Posterior vena cava (tissue), 2 donors: ENCODE measurements at places on chromosomes 16 and 17. TPM values are rescaled to one million over a fixed set of nuclear protein-coding genes. Genes with fewer than 3 reads are reported as not detected.

Gene TNFRSF12A
- total RNA-seq: 156 TPM

Gene CCDC47
- total RNA-seq: 58.5 TPM

- DNase-seq: no peak
Observed at GRCh38 chr17:46039592-46040186, 40.6 kb downstream of the STH start.

DNA sequence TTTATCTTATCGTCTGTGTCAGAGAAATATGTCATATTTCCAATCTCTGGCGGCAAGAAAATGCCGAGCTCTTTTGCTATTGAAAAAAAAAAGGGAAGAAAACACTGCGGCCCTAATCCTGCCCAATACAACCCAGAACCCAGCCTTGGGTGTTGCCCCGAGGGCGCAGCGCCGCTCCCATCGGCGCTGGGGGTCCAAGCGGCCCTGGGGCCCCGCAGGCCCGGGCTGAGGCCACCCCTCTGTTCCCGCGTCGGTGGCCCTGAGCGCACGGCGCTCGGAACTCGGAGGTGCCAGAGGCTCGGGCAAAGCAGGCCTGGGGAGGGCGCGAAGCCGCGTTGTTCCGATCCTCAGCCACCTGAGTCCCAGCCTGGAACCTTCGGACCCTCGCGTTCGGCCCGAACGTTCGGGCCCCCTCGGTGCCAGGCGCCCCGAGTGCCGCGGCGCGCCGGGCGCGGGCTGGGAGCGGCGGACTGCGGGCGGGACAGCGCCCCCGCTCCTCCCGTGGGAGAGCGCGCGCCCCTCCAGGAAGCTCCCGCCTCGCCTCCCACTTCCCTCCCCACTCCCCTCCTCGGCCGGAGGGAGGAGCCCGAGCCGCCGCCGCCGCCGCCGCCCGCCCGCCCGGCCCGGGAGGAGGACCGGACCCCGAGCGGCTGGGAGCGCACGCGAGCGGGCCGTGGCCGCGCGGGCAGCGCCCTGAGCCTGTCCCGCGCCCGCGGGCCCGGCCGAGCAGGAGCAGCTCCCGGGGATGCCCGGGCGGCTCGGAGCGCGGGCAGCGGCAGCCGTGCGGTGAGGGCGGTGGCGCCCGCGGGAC is at the start of gene CPNE2:
Gene CPNE2 (plus strand): TSS at position 609 of the 811 bp plus-strand sequence. CDS start 18,160 bp downstream, outside the sequence.
- no peak for DNase-seq

DNA sequence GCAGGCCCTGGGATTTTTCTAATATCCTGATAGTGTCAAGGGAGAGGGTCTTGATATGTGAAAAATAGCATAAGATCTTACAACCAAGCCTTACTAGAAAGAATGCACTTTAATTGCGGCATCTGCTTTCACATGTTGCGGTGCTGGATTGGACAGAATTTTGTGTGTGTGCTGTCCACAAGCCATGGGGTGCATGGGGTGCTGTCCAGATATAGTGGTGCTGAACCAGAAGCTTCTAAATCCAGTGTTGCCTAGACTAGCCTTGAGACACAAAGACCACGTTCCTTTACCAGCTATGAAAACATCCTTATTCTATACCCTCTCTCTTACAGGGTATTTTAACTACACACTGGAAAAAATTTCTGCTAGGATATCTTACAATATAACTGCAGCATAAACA is 244.0 kb downstream of the TMEM114 start:
- no peak for DNase-seq

DNA sequence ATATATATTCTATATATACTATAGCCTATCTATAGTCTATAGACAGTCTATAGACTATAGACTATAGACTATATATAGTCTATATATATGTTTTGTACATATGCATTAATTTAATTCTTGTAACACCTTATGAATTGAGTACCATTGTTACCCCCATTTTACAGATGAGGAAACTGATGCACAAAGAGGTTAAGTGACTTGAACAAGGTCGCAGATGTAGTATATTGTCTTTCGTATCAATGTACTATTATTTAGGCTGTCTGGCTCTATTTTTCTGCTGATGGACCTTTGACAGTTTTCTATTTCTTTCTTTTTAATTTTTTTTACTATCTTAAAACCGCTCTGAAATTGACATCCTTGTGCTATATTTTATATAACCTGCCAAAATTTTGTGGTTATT is 14.6 kb downstream of the LRRC36 start:
- no peak for DNase-seq

- DNase-seq: no peak
Observed at GRCh38 chr16:13300066-13300840, 398.9 kb downstream of the SHISA9 start.

GRCh38 chr16:68272507-68273209 is 8.3 kb downstream of the SLC7A6 start:
- no peak for DNase-seq

Gene C17orf78
- not detected for total RNA-seq

Gene MYCBPAP
- total RNA-seq: 0.69 TPM

Gene LGALS9
- total RNA-seq: 56.9 TPM

GRCh38 chr17:37488607-37489196 is 989 bp upstream of the DUSP14 start:
- peak; percentile 91 for DNase-seq

- DNase-seq: no peak
Observed at GRCh38 chr16:51163894-51164566, 13.0 kb upstream of the SALL1 start.

Gene HEATR9
- not detected for total RNA-seq

DNA sequence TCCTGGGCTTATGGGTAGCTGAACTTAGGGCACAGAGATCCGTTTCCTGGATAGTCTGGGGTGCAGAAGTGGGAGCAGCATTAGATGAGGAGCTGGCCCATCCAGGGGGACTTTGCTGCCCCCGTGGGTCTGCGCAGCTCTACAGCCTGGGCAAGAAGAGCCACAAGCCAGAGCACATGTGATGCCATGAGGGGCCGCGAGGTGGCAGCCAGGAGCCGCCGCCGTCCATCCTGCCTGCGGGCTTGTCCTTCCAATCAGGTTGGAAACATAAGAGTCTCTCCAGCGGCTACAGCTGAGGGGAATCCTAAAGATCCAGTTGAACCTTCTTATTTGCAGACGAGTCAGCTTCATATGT is 21.9 kb downstream of the C1QTNF1 start:
- peak; percentile 93 for DNase-seq

DNA sequence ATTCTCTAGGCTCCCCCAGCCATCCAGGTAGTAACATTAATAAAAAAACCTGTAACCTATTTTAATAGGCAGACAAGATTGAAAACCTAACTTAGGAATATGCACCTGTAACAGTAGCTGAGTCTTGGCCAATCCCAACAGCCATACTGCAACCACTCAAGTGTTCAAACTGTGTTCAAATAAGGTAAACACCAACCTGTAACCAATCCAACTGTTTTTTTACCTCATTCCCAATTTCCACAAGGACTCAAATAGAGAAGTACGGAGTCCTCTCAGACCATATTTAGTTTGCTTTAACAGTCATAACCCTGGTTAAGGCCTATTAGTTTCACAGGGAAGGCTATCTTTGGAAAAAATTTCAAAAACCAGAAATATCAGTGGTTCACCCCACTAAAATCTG is 40.4 kb upstream of the NOS2 start:
- no peak for DNase-seq

DNA sequence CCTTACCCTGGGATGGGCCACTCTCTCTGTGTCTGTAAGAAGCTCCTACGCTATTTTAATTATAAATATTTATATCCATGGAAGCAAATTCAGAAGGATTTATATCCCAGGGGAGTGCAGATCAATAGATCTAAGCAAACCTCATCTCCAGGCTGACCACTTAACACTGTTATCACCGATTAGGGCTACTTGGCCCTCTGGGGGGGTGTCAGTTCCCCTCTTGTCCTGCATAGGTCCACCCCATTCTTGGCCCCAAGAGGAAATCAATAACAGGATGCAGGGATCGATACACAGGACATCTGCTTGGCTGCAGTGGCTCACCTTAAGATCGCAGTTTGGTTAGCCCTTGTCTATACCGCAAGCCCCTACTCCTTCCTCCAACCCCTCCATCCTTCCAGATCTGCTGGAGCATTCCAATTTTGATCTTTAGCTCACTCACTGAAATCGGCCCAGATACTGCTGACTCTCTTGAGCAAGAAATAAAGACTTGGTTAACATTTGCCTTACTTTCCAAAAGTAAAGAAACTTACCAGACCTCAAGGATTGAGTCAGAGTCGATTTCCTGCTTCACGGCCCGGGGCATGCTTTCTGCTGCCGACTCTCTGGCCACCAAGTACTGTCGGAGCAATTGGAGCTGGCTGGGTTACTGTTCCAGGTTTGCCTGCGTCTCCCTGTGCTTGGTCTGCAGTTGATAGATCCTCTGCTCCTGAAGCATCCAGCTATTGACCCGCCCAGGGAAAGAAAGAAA is 112.3 kb upstream of the PMFBP1 start:
- no peak for DNase-seq

GRCh38 chr17:48143629-48144028 is 36.1 kb downstream of the SNX11 start:
- DNase-seq: no peak

GRCh38 chr16:73315645-73316044 is 267.7 kb upstream of the ZFHX3 start:
- DNase-seq: no peak

DNA sequence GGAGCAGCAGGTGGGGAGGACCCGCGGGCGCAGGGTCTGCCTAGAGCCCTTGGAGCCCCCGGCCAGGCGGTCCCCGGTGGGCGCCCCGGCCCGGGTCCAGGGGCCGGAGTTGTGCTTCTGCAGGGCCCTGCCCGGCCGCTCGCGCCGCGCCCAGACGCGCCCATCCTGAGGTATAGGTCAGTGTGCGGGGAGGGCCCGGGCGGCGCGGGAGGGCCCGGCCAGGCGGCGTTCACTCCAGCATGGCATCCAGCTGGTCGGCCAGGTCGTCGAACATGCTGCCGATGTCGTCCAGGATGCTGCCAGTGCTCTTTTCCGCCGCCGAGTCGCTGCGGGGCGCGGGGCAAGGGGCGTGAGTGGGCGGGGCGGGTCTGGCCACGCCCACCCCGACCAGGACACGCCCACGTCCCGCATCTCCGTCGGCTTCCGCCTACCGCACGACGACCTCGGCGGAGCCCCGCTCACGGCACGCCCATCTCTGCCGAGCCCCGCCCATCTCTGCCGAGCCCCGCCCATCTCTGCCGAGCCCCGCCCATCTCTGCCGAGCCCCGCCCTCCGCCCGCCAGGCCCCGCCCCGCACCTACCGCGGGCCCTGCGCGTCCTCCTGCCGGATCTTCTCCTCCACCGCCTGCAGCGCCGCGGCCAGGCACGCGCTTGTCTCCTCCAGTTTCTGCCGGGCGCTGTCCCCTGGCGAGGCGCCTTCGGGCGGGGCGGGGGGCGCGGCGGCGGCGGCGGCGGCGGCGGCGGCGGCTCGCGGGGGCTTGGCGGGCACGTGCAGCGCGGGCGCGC is 17.9 kb downstream of the CASKIN1 start:
- DNase-seq: no peak

Gene KRT16
- total RNA-seq: not detected

- no peak for DNase-seq
Observed at GRCh38 chr17:19426631-19427030, 15.6 kb downstream of the RNF112 start.

DNA sequence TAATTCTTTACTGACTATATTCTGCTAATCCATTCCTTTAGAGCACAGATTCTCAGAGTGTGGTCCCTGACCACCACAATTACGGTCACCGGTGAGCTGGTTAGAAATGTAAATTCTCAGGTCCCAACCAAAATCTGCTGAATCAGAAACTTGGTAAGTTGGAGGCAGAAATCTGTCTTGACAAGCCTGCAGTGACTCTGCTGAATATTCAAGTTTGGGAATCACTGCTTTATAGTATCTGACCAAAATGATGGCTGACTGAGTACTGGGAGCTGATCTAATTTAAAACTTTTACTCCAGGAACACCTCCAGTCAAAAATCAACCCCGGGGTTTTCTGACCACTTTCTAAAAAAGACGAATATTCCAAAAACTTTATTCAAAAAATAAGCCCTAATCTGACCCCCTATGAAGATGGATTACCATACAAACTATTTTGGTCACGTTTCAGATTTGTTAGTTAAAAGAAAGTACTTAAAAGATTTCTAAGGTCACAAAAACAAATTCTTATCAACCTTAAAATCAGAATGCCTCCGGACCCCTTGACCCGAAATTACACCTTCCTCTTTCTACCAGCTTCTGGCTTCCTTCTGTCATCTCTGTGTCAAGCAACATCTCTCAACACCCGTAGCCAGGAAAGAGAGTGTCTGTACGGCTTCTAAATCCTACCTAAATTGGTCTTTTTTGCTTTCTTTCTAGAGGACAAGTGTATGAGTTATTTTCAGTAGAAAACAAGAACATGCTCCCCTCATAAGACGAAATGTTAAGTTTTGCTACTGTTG is 38.6 kb downstream of the CREBBP start:
- no peak for DNase-seq

DNA sequence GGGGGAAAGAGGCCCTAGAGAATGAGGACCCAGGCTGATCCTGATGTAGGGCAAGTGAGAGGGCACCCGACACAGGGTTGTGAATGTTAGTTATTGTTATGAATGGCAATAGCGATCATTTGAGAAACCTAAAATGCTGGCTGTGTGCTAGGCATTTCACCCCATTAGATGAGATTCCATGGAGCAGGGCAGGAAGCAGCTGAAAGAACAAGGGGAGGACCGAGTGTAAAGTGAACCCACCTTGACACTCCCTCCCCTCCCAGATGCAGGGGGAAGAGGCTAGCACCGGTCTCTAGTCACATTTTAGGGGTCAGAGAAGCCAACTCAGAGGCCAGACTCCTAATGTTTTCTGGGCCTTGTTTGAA is 553 bp upstream of the CORO6 start:
- DNase-seq: no peak

GRCh38 chr17:13485327-13485726 is 116.4 kb downstream of the HS3ST3A1 start:
- no peak for DNase-seq

Gene ETV4
- total RNA-seq: 0.48 TPM

Gene EME1
- 0.62 TPM for total RNA-seq

Gene HSPB9
- not detected for total RNA-seq
